ENCODE measurements at places on chromosomes 7 and 10. TPM values are rescaled to one million over a fixed set of nuclear protein-coding genes. Genes with fewer than 3 reads are reported as not detected.

Gene GJD4
- not detected for total RNA-seq

Gene SP8
- not detected for total RNA-seq

Gene POLR2J2
- 21.5 TPM for total RNA-seq

Gene CHST3
- 0.16 TPM for total RNA-seq

Data from activated T-helper 1 cell treated with anti-CD3 and anti-CD28 coated beads, Interleukin-12 subunit alpha, Interleukin-12 subunit beta, Interleukin-2, Interleukin-4 antibody, amounts not matched to agents 30 ng/mL and 10 ng/mL and 1 ng/mL, durations not matched to agents 14 hours and 24 hours and 36 hours (primary cell).